ENCODE measurements at places on chromosomes 5 and 9.

GRCh38 chr5:42656651-42657015 is 100.0 kb upstream of the CCDC152 start:
- no peak for DNase-seq

DNA sequence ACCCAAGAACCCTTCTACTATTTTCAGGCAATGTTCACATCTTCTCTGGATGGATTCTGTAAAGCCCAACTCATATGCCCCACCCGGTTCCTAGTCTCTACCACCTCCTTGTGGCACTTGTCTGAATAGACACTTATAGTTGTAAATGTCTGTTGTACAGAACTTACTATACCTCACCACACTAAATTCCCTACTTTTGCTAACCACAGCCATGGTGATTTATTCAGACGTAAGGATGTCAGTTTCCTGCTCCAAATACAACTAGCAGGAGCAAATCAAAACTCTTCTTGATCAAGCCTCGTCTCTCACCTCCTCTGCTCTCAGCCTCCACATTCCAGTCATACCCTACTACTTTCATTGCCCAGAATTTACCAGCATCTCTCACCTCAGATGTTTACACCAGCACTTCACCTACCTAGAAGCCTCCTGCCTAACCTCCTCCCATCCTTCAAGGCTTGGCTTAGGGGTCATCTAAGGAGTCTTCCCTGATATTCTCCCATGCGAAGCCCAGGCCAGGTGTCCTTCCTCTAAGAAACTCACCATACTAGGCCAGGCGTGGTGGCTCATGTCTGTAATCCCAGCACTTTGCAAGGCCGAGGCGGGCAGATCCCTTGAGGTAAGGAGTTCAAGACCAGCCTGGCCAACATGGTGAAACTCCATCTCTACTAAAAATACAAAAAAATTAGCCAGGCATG is 75.5 kb downstream of the MAPKAP1 start:
- peak; percentile 9 for DNase-seq

DNA sequence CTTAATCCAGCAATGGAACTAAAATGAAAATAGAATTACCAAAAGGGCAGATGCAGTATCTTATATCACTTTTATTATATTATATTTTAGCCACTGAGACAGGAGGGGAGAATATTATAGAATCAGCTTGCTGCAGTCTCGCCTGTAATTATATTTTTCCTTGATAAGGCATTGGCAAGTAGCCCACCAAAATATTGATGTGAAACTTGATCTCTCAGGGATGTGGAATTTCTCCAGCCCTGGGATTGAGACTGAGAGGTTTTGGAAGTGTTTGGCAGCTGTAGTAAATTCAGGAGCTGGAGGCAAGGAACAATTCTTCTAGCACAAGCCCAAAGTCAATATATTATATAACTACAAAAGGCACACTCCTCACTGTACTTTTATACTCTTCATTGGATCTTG is 142.1 kb upstream of the ADAMTSL1 start:
- no peak for DNase-seq

GRCh38 chr5:111813537-111813936 is 56.5 kb upstream of the NREP start:
- DNase-seq, result no peak

- DNase-seq, result no peak
These were observed 337.0 kb upstream of the SMC2 start for GRCh38 chr9:103757062-103757461.

DNA sequence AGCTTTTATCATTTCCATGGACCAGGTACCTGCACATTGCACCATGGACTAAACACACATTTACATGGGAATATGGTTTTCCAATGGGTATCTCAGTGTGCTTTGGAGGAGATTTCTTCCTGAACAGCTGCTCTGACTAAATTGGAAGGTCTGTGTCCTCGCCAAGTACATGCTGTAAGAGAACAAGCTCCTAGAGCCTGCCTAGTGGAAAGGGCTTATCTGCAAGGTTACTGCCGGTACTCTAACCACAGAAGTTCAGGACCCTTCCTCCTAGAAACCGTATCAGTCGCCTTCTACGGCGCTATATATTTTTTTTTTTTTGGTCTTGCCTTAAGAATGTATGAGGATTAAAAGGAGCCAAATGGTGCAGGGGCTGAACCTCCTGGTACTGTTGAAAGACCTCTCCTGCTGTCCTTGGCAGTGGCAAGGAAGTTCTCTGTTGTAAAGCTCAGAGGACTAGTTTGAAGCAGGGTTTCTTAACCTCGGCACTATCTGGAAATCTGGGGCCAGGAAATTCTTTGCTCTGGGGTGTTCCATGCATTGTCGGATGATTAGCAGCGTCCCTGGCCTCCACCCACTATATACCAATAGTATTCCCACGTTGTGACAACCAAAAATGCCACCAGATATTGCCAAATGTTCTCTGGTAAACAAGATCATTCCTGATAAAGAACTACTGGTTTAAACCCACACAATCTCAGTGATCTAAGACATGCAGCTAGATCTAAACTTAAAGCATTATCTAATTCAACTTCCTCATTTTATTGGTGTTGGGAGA is 107.4 kb downstream of the FBXO38 start:
- DNase-seq, result no peak

- no peak for DNase-seq
These were observed 21.8 kb downstream of the PSD2 start for GRCh38 chr5:139817362-139817761.

DNA sequence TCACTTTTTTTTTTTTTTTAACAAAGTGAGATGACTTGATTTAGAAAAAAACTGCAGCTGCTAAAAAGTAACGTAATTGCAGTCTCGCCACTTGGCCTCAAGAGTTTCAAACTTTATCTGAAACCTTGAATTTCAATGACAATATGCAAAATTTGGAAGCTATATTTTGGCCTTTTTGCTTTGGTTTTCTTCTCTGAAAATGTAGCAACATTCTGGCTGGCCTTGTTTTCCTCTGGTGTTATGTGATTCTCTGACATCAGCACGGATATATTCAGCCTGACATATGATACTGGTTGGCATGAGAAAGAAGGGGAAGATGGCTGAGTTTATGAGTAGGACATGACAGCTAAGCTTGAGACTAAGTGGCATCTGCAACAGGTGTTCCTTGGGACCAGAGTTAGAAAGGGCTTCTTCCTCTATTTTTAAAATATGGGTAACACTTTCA is 136.5 kb downstream of the MEF2C start:
- DNase-seq, result no peak

DNA sequence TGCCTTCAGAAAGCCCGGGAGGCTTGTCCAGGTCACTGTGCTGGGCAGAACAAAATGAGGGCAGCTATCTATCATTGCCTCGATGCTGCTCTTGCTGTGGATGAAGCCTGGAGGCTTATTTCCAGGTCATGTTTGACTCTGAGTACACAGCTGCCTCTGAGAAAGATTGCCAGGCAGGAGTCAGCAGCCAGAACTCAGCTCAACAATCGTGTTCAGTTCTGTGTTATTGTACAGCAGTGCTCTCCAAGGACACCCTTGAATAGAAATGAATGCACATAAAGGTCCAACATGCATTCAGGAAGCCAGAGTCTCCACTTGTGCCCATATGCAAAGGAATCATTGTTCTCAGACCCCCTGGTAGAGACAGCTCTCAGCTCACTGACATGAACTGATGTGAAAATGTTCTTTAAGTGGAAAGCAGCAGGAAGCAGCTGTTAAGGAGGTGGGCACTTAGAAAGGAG is 61.7 kb upstream of the ZFR start:
- no peak for DNase-seq

DNA sequence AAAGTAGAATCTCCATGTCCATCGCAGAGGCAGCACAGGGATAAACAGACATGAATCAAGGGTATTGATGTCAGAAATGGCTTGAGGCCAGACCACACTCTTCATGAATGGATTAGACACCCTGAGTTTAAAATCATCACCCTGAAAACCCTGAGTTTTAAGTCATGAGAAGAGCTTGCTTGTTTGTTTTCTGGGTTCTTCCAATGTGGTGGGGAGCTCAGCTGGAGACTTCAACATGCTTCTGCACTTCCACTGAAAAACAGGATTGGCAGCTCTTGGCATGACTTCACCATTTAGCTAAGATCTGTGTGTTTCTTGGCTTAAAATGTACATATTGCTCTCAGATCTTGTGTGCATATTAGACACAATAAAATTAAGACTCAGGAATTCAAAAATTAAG is 9.8 kb downstream of the GCNT4 start:
- DNase-seq, result no peak

- no peak for DNase-seq
These were observed 144.5 kb upstream of the SEMA6A start for GRCh38 chr5:116719106-116719505.

DNA sequence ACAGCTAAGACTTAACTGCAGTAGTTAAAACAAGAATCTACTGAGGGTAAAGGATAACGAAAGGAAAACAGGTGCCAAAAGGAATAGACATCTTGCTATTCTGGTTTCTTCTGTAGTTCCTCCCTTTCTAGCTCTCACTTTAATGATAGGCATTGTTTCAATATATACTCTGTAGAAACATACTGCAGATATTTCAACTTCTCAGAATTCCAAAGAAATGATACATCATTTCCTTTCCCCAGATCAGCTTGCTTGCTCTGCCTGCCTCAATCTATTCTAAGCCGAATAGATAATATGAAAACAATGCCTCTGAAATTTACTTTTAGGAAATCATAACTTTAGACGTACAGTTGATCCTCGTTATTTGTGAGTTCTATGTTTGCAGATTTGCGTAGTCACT is 46.3 kb downstream of the ACO1 start:
- no peak for DNase-seq

GRCh38 chr5:154273028-154273617 is 82.6 kb downstream of the GALNT10 start:
- no peak for DNase-seq

- DNase-seq, result no peak
These were observed 23.3 kb upstream of the EEIG1 start for GRCh38 chr9:128003966-128004604.

- DNase-seq, result no peak
These were observed 16.7 kb upstream of the MED10 start for GRCh38 chr5:6395102-6395445.

DNA sequence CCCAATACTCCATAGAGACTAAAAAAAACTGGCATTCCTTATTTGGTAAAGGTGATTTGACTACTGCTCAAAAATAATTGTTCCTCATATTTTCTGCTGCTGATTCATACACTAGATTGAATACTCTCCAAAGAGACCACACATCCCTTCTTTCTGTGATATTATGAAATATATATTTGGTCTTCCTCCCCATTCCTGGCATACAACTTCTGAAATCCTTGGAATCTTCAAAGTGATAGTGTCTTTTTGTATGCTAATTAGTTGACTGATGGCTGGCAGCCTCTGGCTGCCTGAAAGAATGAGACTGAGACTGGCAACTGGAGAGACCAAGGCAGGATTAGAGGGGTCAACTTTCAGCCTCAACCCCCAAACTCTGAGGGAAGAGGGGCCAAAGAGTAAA is 348.0 kb upstream of the RFX3 start:
- DNase-seq, result no peak

- DNase-seq, result no peak
These were observed 27.4 kb downstream of the FAM219A start for GRCh38 chr9:34430843-34431437.

DNA sequence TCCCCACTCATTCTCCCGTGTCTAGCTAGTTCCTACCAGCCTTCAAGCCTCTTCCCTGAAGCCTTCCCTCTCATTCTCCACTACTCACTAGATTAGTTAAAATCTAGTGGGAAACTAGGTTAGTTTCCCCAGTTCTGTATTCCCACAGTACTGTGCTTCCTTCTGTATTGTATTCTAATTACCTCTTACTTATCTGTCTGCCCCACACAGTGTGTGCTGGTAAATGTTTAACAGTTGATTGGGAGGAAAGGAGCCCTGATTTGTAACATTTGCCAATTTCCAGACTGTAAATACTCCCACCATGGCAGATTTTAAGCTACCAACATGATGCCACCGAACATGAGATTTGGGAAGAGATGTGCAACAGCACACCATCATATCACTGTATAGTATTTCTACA is 8.3 kb downstream of the KLHL3 start:
- no peak for DNase-seq

DNA sequence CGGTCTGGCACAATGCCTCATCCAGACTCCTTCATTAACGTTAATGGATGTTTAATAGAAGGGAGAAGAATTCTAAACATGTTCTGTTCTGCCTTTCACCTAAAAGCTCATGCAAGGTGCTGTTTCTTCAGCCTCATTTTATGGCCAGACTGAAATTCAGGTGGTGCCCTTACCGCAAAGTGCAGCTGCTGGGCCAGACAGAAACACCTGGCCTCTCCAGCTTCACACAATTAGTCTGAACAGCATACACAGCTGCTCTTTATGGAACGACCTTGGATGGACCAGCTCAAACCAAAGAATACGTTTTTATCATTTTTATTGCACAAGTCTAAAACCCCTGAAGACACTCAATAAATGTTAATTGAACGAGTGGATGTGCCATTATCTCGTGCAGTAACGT is 4.6 kb downstream of the SNCAIP start:
- no peak for DNase-seq

GRCh38 chr9:35859310-35859989 is 10.8 kb downstream of the OR13J1 start:
- DNase-seq, result no peak

DNA sequence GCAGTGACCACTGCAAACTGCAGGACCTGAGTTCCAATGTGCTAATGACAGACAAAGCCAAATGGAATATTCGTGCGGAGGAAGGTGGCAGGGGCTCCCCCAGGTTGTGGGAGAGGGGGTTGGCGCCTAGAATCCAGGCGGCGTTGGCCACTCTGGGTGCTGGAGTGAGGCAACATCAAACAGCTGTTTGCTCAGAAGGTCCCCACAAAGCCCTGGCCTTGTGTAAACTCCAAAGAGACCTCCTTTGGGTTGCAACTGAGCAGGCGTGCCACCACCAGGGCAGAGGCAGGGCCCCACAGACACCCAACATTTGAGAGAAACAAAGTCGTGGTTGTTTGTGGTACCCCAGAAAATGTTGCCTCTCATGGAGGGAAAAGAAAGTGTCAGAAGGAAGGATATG is 14.5 kb downstream of the STKLD1 start:
- no peak for DNase-seq

DNA sequence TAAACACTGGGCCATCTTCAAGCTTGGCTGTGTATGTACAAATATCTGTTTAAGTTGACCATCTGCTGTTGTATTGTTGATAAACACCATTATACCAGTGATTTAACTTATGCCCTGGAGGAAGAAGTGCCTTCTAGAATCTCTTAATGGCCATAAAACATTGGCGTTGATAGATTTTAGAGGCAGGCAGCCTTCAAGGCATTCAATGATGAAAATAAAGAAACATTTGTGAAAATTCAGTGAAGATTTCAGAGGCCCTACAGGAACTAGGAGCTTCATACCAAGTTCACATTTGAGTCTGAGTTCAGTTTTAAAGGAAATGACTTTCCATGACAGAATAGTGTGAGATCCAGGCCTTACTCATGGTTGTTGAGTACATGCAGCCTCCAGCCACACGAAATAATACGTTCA is 52.2 kb downstream of the MAP1B start:
- no peak for DNase-seq

DNA sequence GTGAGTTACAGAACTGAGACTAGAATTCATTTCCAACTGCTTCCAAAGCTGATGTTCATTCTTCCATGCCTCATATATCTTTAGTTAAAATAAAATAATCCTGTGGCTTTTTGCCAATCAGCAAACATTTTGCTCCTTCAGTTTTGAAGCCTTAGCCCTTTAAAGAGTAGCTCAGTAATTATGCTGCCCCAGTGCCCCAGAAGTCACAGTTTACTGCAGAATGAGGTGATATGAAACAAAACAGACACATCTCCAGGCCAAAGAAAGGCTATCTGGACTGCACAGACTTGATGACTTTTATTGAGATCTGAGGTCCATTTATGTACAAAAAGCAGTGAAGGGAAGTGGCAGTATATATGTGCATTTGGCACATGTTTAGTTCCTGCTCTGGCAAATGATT is 285.8 kb upstream of the ZNF462 start:
- DNase-seq, result no peak

GRCh38 chr9:116806075-116806474 is 119.0 kb downstream of the TRIM32 start:
- DNase-seq, result no peak
